ENCODE measurements at places on chromosomes 1 and 21.
A peak's percentile ranks its signal among the peaks of the same experiment; 100 is the strongest.

DNA sequence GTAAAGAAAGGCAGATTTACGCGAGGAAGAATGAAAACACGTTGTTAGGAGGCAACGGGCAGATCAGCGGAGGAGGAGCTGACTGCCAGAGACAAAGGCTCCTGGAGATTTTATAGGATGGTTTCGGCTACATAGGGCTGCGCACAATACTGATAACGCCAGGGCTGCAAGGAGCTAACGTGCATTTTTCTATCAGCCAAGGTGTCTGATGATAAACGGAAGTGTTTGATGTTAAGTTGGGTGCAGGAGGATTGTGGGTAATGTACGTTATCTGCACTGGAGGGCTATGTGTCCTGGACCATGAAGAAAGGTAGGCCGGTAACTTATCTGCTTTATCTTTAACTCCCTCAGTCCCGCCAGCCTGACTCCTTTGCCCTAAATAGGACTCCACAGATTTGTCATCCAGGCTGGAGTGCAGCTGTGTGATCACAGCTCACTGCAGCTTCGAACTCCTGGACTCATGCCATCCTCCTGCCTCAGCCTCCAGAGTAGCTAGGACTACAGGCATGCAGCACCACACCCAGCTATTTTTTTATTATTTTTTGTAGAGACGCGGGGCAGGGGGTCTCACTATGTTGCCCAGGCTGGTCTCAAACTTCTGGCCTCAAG, 29.6 kb downstream of the SETD4 start:
- DNase-seq: no peak

DNA sequence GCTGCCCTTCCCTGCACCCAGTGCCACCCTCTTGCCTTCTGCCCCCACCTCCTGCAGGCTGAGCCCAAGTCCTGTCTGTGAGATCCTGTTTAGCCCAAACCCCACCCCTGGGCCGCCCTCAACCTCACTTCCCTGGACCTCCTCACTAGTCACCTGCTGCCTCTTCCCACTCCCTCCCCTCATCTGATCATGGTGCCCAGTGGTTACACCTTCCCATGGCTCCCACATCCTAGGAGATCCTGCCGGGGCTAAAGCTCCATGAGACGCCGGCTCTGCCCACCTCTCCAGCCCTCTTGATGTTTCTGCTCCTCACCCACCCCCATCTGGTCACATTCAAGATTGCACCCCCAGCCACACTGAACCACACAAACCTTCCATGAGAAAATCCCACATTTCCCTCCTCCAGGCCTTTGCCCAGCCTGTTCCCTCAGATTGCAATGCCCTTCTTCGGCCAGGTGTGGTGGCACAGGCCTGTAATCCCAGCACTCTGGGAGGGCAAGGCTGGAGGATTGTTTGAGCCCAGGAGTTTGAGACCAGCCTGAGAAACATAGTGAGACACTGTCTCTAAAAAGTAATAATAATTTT, 17.0 kb downstream of the TTC39A start:
- DNase-seq: no peak

DNA sequence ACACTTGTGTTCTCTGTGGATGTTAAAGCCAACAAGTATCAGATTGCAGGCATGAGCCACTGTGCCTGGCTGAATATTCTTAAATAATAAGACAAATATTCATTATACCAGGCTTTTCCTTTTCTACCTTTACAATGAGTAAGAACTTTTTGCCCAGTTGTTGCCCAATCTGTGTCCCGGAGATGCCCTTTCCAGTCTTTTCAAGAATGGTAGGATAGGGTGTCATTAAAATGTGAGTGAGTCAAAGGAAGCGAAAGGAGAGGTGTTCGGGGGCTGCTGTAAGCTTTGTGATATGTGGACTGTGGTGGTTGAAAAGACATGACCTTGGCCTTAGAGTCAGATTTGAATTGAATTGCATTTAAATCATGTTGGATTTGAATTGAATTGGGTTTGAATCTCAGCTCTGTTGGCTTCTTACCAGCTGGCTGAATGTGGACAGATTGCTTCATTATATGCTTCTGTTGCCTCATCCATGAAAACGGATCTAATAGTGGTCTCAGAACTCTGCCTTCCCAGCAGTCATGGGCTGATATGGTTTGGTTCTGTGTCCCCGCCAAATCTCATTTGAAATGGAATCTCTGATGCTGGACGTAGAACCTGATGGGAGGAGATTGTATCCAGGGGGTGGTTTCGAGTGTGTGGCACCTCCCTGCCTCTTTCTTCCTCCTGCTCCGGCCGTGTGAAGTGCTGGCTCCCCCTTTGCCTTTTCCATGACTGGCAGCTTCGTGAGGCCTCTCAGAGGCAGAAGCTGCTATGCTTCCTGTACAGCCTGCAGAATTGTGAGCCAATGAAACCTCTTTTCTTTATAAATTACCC, 22.7 kb upstream of the AADACL3 start:
- no peak for DNase-seq

- no peak for DNase-seq
Measured at GRCh38 chr1:15559189-15559810, 25.6 kb downstream of the AGMAT start.

DNA sequence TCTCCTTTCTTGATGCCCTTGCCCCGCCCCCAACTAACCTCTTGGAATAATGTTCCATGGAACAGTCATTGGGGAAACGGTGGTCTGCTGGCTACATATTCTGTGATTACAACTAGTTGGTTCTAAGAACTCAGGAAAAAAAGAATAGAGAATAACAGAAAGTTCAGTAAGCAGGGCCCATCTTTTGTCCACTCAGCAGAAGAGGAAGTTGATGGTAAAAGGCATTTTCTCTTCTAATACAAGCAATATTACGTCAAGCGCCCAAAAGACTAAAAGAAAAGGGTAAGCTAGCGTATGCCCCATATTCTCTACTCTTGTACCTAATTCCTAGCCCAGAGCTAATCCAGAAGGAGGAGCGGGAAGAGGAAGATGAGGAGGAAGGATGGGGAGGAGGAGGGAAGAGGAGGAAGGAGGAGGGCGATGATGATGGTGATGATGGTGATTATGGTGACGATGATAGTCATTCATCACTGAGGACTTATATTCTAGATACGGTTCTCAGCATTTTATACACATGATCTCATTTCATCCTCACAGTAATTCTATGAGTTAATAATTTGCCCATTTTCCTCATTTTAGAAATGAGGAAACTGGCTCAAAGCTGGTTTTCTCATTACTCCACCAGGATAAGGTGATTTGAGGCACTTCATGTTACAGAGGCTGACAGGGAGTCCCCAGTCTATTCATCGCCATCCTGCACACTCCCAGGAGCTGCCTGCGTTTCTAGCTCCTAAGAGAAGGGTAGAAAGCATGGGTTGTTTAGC, 76.6 kb upstream of the EFHD2 start:
- DNase-seq: no peak

DNA sequence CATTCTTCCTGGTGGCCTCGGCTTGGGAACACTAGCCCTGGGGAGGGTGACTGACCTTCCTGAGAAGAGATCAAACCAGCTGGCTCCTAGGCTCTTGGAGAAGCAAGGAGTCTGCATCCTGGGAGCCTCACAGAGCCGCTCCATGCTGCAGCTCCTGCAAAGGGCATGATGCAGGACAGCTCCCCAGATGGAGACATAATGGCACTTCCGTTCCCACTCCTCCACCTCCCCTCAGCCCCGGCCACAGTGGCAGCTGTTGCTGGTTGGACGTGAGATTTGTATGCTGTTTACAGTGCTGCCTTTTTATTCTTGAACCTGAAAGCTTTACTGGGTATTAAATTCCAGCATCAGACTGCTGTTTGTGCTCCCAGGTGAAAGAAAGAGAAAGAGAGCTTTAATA, 83.7 kb upstream of the CTTNBP2NL start:
- no peak for DNase-seq

- no peak for DNase-seq
Measured at GRCh38 chr1:186943891-186944686, 115.3 kb downstream of the PLA2G4A start.

GRCh38 chr21:21715266-21715969, 717.2 kb downstream of the NCAM2 start:
- DNase-seq: no peak

DNA sequence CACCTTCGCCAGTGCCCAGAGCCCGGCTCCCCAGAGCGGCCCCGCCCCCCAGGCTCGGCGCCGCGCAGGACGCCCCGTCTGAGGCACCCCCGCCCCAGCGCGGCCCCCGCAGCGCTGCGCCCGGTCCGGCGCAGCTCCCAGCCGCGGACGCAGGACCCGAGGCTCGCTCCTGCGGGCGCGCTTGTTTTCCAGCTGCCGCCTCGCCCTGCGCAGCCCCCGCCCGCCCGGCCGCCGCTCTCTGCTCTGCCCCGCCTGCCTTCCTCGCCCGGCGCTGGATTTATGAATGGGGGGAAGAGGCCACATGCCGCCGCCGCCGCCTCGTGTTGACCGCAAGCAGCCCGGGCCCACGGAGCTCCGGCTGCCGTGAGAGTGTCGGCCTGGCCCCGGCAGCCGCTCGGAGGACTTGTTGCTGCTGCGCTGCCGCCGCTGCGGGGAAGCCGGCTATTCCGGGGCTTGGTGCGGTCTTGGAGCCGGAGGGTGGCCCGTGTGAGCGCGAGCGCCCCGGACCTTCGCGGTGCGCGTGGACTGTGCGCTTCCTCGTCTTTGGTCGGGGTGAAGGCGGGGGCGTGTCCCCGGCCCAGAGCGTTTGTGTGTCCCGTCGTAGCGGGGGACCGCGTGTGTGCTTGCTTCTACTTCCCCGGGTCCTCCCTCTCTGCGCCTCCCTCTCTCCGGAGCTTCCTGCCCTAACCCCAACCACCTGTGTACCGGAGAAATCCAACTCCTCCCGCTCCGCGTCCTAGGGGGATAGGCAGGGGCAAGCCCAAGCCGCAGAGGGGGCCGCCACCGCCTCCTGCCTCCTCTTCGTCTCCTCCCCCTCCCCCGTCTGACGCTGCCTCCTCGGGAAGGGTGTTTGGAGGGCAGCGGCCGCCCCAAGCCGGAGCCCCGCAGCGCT, 736 bp downstream of the KCNC4 start:
- DNase-seq: peak; percentile 61

DNA sequence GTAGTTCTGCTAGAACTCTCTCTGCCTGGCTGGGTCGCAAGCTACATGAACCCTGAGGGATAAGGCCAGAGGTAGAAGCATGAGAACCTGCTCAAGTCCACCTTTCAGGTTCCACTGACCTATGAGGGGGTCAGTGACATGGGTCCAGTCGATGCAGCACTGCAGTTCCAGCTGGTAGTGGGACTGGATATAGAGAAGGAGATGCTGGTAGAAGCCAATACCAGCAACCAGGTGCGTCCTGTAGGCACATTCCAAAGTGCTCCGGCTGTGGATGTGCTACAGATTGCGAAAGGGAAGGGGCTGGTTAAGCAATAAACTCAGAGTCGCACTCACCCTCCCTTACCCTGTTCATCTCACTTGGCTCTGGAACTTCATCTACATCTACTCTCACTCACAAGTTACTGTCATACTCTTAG, 5.7 kb downstream of the SMG5 start:
- no peak for DNase-seq

DNA sequence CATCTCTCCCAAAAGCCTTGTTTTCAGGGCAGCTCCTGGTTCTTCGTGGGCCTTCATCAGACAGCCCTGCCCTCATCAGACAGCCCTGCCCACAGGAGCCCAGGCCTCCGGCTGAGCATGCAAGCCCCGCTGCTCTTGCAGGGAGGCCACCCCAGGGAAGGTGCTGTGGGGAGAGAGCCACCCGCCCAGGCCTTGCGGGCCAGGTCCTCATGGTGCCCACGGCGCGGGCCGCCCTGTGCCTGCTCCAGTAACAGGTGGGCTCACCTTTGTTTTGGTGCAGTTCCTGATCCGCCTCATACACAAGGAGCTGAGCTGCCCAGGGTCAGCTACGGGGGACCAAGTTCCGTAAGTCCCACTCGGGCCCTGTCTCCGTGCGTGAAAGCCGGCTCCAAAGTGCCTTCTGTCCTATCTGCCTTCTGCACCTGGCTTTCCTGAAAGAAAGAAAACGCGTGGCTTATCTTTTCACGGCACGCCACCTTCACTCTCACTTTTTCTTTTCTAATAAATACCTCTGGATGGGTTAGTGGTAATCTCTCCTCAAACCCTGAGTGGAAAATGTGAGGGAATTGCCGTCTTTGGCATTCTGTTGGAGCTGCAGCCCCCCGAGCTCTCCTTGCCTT, 65.9 kb downstream of the SLC37A1 start:
- DNase-seq: no peak

DNA sequence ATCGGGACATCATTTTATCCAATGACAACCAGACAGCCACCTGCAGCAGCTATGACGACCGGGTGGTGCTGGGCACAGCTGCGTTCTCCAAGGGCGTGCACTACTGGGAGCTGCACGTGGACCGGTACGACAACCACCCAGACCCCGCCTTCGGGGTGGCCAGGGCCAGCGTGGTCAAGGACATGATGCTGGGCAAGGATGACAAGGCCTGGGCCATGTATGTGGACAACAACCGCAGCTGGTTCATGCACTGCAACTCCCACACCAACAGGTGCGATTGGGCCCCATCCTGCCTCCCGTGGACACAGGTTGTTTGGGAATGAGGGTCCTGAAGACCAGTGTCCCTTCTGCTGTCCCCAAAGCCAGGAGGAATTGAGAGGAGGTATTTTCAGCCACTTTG, 32.0 kb upstream of the GNPAT start:
- no peak for DNase-seq

DNA sequence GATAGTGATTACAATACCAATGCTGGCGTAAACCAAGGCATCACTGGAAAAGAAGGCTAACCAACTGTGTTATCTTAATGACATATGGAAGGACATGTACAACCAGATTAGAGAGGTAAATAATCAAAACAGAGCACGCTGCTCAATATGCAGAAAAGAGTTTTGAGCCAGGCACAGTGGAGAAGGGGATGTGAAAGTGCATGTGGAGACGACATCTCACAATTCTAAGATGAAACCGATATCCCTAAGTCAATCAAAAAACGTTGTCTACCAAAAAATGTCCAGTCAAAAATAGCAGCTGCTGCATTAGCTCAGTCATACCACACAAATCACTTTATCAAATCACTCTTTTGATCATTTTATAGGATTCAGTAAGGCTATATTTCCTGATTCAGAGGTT, 116.3 kb upstream of the OLIG2 start:
- no peak for DNase-seq

GRCh38 chr1:111909030-111909429, 80.4 kb downstream of the KCND3 start:
- no peak for DNase-seq

- DNase-seq: no peak
Measured at GRCh38 chr1:21524686-21525339, 15.6 kb downstream of the ALPL start.

- no peak for DNase-seq
Measured at GRCh38 chr1:9061252-9061960, 8.0 kb downstream of the SLC2A5 start.

DNA sequence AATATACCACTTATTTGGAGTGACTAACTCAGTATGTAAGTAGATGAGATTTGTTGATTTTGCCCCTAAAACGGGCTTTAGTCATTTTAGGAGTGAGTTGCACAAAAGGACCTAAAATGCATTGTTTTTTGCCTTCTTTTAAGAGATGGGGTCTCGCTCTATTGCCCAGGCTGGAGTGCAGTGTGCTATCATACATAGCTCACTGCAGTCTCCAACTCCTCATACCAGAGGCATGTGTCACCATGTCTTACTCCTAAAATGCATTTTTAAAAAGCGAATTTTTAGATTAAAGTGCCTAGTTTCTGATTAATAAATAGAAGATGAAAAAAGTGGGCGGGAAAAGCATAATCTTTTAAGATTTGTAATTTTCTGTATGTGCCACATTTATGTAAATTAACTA, 11.5 kb upstream of the NEXN start:
- DNase-seq: no peak

GRCh38 chr1:159877695-159878444, 15.4 kb upstream of the VSIG8 start:
- no peak for DNase-seq

Data from GM13977 (cell line).